NCI-H526 (cell line): ENCODE measurements at places on chromosomes 16 and 17.

- DNase-seq = no peak
These were observed 616.6 kb upstream of the GOT2 start for GRCh38 chr16:59350670-59351069.

- peak; percentile 91 for DNase-seq
These were observed 4.4 kb downstream of the CD19 start for GRCh38 chr16:28935924-28936783.

- DNase-seq = no peak
These were observed 29.4 kb upstream of the PRKCA start for GRCh38 chr17:66272811-66273585.

GRCh38 chr16:81697616-81698309 is 81.3 kb upstream of the PLCG2 start:
- no peak for DNase-seq

- DNase-seq = no peak
These were observed 47.8 kb downstream of the ERN1 start for GRCh38 chr17:64081802-64082799.

DNA sequence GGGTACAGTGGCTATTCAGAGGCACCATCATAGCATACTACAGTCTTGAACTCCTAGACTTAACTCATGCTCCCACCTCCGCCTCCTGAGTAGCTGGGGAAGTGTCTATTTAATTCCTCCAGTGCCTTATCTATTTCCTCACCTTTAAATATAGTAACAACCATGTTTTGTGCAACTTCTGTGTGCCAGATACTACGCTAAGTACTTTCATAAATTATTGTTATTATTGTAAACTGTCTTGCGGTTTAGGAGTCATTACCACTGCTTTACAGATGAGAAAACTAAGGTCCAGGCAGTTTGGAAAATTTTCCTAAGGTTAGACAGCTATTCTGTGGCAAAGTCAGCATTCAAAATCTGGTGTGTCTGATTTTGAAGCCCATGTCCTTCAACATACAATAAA is 359.1 kb upstream of the XYLT1 start:
- DNase-seq = no peak

DNA sequence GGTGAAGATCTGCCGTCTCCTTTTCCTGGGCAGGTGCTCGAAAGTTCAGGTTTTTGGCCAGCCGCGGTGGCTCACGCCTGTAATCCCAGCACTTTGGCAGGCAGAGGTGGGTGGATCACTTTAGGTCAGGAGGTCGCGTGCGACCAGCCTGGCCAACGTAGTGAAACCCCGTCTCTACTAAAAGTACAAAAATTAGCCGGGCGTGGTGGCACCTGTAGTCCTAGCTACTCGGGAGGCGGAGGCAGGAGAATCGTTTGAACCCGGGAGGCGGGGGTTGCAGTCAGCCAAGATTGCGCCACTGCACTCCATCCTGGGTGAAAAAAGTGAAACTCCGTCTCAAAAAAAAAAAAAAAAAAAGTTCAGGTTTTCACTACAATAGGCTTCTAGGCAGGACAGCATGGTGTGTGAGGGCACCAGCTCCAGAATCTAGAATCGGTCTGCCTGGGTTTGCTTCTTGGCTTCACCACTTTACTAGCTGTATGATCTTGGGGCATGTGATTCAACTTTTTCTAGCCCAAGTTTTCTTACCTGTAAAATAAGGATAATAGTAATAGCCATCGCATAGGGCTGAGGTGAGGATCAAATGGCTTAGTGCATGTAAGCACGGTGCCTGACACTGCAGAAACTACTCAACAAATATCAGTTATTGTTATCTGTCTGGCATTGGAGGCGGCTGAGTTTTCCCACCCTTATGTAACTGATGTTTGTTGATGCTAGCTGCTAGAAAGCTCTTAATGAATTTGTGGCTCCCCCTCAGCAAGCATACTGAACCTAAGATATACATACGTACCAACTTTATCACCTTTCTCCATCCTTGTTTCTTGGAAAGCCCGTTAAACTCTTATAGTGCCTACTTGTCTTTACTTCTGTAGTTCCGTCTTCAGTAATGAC is 1.3 kb downstream of the PSMD12 start:
- no peak for DNase-seq
